Hematopoietic multipotent progenitor cell treated with erythropoietin and hydrocortisone succinate and interleukin-3 and kit ligand, for 15 days (in vitro differentiated cells): ENCODE measurements at places on chromosomes 7 and 10.
A peak's percentile ranks its signal among the peaks of the same experiment; 100 is the strongest.

DNA sequence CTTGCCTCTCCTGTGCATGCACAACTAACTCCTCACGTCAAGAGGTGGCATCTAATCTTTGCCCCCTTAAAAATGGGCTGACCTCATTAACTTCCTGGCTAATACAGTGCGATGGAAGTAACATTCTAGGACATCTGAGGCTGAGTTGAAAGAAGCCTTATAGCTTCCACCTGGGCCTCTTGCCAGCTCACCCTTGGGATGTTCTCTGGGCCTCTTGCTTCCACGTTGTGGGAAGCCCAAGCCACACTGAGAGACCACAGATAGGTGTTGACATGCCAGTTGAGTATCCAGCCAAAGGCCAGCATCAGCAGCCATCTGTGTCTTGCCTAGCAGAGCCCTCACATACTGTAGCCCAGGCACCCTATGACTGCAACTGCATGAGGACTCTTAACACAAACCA is 60.8 kb upstream of the GDF10 start:
- DNase-seq: no peak

GRCh38 chr10:6086375-6087233 is 2.2 kb upstream of the RBM17 start:
- DNase-seq: peak; percentile 85

DNA sequence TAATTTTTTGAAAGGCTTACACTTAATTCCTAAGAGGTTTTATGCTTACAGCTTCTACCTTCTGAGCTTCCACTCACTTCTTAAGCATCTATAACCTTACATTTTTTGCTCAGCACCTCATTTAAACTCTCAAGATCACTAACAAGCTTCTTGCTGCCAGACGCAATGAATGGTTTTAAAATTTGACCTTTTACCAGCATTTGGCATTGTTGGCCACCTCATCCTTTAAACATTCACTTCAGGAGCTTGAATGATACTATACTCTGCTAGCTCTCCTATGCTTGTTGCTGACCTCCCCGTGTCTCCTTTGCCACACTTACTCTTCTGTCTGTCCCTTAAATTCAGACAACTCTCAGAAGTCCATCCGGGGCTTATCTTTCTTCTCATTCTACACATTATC is 37.7 kb upstream of the ODAD2 start:
- DNase-seq: no peak

GRCh38 chr7:128201067-128201689 is 39.9 kb upstream of the LEP start:
- no peak for DNase-seq

DNA sequence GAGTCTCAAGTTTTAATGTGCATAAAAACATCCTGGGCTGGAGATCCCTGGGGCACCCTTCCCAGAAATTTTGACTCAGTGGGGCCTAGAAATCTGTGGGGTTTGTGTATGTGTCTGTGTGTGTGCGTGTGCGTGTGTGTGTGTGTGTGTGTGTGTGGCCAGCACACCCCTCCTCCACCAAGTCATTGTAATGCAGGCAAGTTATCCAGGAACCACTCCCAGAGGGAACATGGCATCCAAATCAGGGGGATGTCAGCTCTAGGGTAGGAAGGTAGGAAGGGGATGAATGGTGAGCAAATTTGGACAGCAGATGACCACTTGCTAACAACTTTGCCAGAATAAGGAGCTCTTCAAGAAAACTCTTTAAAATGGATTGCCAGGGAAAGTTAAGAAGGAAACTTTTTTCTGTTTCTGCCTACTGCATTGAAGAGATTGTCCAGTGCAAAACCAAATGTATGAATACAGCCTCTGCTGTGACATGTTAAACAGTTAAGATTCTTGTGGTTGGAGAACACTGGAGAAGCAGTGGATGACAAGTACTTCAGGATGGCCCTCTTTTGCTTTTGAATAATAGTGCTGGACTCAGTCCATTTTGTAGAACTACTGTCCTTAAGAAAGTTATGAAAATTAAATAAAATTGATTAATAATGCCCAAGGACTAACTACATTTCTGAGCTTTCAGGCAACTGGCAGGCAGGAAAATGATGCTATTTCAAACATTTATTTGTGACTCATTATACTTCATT is 12.3 kb downstream of the STAMBPL1 start:
- DNase-seq: no peak

GRCh38 chr10:34134602-34135001 is 680.5 kb downstream of the PARD3 start:
- DNase-seq: no peak

GRCh38 chr7:148481971-148482626 is 108.5 kb upstream of the C7orf33 start:
- no peak for DNase-seq

- no peak for DNase-seq
Measured at GRCh38 chr7:76381814-76382213, 23.0 kb upstream of the YWHAG start.

- DNase-seq: no peak
Measured at GRCh38 chr10:126839094-126839761, 66.0 kb upstream of the DOCK1 start.

- no peak for DNase-seq
Measured at GRCh38 chr10:26355241-26355640, 82.9 kb upstream of the APBB1IP start.

DNA sequence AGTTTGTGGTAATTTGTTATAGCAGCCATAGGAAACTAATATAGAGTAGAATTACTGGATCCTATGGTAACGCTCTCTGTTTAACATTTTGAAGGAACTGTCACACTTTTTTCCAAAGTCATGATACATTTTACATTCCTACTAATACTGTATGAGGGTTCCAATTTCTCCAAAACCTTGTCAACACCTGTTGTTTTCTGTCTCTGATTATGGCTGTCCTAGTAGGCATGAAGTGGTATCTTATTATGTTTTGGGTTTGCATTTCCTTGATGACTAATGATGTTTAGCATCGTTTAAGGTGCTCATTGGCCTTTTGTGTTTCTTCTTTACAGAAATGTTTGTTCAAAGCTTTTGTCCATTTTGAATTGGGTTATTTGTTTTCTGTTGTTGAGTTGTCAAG is 69.6 kb downstream of the VPS50 start:
- no peak for DNase-seq

GRCh38 chr7:42426163-42426562 is 189.2 kb upstream of the GLI3 start:
- DNase-seq: no peak

DNA sequence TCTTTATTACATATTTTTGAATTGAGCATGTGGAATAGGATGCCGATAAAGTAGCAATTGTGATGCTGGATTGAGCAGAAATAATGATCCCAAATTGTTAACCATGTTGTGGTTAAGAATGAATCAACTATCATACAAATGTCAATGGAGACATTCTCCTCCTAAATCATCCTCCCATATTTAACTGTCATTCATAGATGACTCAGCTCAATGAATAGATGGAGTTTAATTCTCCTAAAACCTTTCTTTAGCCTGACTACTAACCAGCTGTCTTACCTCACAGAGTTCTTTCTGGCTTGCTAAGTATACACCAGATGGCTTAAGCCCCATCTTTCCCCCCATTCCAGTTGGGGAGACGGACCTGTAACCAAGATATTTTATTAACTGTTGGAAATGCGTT is 23.4 kb upstream of the NPS start:
- DNase-seq: no peak

- no peak for DNase-seq
Measured at GRCh38 chr10:102949916-102950315, 31.8 kb downstream of the CNNM2 start.

DNA sequence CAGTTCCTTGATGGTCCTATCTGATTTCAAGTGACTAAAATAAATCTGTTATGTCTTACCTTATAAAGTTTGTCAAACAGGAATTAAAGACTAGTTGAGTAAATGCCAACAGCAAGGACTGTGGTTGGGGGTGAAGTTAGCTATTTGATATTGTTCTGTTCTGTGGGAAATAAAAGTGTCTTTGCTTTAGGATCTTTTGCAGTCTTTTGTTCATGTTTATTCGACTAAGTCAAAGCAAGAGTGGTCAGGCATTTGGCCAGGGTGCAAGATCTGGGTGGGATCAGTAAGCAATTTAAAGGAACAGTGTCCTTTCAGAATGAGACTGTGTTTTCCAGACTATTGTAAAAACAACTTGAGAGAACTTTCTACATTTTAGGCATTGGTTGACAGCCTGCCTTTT is at the start of gene COL28A1:
TSS of gene COL28A1 (minus strand) at position 183 of the 400 bp plus-strand sequence. CDS start 2,998 bp downstream, outside the sequence.
- no peak for DNase-seq

GRCh38 chr7:137801003-137801402 is 45.8 kb downstream of the DGKI start:
- no peak for DNase-seq

DNA sequence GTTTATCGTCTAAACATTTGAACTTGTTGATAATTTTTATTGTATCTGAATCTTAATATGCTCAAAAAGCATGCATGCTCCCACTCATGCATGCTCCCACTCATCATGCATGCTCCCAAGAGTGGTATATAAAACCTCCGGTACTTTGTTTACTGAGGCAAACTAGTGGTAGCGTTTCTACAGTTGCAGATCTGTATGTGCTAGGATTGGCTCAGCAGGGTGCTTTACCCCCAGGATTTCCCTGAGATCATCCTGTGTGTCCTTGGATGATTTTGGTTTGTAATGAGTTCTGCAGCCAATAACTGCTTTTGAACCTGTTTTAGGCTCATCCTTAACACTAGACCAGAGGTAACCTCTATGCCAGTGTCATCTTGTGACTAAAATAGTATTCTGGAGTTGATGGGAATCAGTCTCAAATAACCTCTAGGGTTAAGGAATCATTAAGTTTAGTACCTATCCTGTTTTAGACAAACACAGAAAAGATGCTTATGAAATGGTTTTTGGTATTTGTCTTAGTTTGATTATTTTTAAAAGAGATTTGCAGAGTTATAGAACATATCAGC is 40.4 kb downstream of the PHTF2 start:
- DNase-seq: no peak

GRCh38 chr10:86914734-86915133 is 42.7 kb downstream of the MMRN2 start:
- DNase-seq: no peak

DNA sequence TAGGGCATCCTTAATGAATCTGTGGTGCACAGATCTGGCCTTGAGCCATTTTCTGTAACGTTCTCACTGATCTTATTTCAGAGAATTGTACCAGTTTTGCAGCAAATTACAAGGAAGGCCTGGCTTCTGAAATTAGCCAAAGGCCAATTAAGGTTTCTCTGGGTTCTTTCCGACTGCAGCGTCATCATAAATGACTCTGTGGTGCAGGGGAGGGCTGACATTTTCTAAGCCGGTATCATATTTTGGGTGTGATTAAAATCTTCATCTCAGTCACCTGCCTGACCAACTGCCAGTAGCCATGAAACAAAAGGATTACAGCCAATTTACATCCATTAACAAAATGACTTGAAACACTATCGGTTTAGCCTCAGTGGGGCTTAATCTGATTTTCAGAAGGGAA is 363.7 kb downstream of the ADRA2A start:
- DNase-seq: no peak
